ENCODE measurements at places on chromosomes 7 and 10.

DNA sequence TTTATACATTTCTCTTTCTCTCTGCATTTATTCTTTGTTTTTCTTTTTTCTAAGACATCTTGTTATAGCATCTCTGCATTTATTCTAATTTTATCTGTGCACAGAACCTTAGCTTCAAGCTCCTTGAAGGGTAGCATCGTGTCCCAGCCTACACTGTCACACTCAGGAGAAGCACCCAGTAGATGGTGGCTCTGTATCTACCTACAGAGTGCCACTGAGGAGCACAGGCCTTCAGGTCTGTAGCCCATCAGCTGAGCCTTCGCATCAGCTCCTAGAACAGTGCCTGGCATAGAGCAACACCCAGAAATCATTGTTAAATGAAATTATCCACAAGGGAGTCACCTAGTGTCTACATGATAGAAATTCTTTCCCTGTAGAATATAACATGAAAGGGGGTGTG, 203.0 kb upstream of the KLF14 start:
- DNase-seq = no peak

DNA sequence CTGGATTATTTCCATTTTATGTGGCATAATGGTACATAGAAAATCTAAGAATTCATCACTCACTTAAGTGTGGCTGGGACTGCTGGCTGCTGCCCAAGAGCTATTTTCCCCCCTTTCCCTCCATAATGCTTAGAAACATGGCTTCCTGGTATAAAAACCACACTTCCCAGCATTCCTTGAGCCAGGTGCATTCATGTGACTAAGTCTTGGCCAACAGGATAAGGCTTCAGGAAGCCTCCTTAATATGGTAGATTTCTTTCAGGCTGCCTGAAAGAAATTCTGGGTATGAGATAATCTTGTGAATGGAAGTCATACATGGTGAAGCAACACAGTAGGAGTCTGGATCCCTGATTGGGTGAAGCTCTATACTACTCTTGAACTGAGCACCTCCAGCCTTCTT, 178.0 kb downstream of the JAZF1 start:
- no peak for DNase-seq

- no peak for DNase-seq
Observed at GRCh38 chr7:28155964-28156363, 24.6 kb downstream of the JAZF1 start.

GRCh38 chr10:105925045-105925785, 1239.3 kb downstream of the SORCS1 start:
- no peak for DNase-seq

GRCh38 chr7:18536486-18536885, 40.9 kb downstream of the HDAC9 start:
- DNase-seq = no peak

DNA sequence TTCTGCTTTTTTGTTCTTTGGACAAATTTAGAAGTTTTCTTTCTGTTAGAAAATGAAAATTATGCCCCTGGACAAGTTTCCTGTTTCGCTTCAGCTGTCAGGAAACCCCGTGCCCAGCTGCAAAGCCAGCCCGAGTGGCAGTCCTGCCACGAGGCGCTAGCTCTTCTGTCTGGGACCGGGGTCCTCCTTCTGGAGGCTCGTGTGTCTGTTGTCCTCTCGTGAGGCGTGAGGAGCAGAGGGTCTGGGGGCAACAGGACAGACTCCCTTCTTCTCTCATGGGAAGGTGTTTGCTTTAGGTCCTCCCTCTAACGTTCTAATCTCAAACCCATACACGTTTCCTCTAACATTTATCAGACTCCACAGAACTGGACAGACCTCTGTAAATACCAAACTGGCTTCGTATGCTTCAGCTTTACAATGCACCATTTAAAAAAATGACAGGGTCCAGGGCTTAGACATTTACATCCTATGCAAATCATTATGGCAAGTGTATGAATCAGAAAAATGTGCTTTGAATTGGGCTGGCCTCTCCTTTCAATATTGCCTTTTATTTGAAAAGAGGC, 184.5 kb upstream of the SHH start:
- no peak for DNase-seq

- DNase-seq = no peak
Observed at GRCh38 chr10:24091256-24091655, 117.7 kb upstream of the KIAA1217 start.

GRCh38 chr10:32189400-32190084, 133.3 kb upstream of the KIF5B start:
- DNase-seq = no peak

GRCh38 chr10:97546456-97547270, 25.9 kb upstream of the ANKRD2 start:
- no peak for DNase-seq

DNA sequence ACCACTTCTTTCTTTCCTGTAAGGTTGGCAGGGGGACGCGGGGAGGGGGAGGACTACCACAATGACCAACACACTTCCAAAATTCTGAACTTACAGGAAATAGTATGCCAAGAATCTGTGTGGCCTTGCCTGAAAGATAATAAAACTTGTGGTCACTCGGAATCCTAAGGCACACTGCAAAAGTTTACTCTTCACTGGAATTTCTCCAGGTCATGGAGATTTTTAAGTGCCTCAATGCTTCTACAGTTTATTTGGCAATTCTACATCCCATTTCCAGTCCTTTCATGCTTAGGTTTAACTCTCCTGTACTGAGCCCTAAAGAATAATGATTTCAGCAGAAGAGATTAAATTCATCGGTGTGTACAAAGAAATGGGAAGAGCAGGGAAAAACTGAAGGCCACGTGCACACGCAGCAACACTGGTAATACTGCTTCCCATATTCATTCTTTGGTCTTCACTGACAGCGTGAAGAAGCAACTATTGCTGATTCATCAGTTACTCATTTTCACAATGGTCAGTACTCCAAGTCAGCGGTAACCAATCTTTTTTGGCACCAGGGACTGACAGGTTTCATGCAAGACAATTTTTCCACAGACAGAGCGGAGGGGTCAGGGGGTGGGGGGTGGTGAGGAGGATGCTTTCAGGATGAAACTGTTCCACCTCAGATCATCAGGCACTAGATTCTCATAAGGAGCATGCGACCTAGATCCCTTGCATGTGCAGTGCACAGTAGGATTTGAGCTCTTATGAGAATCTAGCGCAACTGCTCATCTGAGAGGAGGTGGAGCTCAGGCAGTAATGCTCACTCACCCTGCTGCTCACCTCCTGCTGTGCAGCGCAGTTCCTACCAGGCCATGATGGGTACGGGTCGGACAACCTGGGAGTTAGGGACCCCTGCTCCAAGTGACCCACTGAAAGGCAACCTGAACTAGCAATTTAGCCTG, 9.8 kb downstream of the LARP4B start:
- DNase-seq = no peak

DNA sequence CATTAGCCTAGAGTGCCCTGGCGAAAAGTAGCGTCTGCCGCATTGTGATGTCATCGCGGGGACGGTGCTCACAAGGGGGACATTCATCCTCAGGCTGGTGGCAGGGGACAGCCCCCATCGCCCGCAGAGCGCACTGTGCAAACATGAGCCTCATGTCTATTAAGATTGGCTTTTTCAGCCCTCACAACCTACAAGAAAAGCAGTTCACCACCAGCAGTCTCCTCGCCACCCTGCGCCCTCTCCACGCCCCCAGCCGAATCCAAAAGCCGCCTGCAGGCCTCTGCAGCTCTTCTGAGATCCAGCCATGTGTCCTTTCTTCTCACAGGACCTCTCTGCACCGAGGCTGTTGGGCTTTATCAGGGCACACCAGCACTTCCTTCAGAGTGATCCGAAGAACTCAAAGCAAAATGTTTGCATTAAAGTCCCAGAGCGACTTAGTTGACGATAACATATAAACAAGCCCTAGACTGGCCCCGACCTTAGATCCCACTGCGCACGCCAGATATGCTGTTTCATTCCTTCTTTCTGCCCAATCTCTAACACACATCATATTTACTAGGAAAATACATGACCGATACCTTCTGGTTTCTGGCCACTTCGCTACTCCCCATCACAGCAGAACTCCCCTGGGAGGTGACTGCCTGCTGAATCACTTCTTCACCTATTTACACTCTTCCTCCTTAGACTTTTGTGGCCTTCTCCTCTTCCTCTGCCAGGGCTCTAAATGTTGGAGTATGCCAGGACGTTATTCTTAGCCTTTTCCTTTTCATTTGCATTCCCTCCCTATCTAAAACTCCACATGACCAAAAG, 206.0 kb upstream of the SH2B2 start:
- no peak for DNase-seq

DNA sequence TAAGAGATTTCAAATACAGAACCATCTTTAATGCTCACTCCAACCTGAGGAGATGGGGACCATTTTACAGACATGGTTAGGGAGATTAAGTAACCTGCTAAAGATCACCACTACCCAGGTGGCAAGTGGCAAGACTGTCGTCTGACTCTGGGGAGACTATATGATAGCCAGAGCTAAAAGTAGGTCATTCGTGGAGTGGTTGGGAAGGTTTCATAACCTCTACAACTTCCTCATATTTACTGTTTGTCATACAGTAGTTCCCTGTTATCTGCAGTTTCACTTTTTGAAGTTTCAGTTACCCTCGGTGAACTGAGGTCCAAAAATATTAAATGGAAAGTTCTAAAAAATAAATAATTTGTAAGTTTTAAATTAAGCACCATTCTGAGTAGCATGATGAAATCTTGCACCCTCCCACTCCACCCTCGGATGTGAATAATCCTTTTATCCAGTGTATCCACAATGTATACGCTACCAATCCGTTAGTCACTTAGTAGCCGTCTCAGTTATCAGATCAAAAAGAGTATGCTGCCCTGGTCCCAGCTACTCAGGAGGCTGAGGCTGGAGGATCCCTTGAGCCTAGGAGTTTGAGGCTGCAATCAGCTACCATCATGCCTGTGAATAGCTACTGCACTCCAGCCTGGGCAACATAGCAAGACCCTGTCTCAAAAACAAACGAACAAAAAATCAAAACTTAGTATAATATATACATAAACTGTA, 14.9 kb upstream of the LGI1 start:
- no peak for DNase-seq

GRCh38 chr10:21534604-21535493, 817 bp downstream of the MLLT10 start:
- no peak for DNase-seq

GRCh38 chr7:122919643-122920181, 33.5 kb upstream of the CADPS2 start:
- no peak for DNase-seq

- no peak for DNase-seq
Observed at GRCh38 chr7:17005271-17005670, 123.5 kb upstream of the AGR3 start.

DNA sequence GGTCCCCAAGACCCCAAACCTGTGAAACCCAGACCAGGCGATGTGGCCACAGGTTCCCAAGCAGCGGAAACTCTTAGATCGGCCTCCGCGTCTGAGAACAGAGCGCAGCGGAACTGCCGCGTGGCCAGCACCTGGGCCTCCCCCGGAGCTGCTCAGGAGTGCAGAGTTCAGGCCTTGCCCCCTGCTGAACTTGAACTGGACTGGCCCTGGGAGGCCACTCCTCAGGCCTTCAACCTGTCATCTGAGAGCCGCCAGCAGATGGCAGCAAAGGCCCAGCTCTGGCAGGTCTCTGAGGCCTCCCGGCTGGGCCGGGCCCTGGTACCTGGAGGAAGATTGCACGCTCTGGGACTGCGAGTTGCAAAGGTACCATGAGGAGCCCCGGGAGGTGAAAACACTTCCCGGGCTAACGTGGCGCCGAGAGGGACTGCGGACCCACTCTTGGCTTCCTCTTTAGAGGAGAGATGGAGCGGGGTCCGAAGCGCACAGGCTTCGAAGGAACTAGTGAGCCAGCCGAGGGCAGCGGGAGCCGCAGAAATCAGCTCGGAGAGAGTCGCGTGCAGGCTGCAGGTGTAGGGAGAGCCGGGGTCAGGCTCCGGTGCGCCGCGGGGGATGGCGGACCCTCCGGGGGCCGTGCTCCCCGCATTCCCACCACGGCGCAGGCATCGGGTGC, 89.2 kb downstream of the PAXIP1 start:
- DNase-seq = peak; percentile 91
